AG10803 (cell line): ENCODE measurements at places on chromosomes 5 and 9.

- DNase-seq, result no peak
These were observed 73.0 kb downstream of the SLC12A2 start for GRCh38 chr5:128156521-128156920.

- no peak for DNase-seq
These were observed 29.1 kb downstream of the PLGRKT start for GRCh38 chr9:5408596-5408995.

DNA sequence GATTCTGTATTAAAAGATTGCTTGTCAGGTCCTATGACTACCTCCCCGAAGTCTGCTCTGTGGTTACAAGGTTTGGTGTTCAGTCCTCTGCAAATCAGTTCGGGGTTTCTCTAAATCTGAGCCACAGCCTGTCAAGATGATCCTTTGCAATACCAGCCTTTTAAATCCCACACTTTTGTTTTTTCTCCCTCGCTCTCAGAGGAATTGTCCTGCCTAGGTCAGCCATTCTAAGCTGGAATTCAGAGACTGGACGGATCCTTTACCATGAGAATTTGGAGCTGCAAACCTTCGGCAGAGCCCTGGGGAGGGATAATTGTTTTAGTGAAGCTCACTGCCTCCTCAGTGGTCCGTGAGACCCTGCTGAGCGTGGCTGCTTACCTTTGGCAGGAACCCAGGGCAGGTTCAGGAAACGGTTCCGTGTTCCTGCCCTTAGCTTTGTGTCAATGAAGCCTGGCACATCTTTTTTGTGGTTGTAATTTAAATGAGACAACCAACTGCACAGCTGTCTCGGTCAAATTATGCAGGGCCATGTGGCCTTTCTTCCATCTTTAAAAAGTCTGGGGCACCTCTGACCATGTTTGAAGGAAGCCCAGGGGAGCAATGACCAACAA lies 47.2 kb downstream of the EBF1 start:
- DNase-seq, result peak; percentile 56

DNA sequence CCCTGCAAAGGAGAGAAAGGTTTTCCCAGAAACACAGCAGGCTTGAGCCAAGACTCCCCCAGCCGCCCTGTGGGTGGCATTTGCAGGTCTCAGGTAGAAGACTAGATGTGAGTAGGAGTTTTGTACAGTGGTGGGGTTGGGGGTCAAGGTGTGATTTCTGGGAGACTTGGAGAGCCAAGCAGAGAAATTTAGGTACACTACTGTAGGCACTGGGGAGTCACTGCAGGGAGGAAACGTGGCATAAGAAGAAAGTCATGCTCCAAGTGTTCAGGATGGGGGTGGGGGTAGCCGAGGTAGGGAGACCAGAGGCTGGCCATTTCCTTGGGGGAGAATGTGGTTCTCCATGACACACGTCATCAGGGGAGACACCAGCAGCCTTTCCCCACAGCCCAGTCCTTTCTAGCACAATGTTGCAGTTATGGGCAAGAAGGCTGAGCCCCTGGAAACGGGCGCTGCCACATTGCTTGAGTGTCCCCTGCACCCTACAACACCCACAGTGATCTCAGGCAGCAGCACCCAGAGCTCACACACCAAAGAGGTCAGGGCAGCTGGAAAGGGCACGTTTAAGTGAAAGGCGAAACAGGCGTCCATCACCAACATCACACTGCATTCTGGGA lies 210.5 kb downstream of the FSTL4 start:
- DNase-seq, result no peak

- DNase-seq, result no peak
These were observed 111.1 kb downstream of the KCTD16 start for GRCh38 chr5:144281784-144282183.

DNA sequence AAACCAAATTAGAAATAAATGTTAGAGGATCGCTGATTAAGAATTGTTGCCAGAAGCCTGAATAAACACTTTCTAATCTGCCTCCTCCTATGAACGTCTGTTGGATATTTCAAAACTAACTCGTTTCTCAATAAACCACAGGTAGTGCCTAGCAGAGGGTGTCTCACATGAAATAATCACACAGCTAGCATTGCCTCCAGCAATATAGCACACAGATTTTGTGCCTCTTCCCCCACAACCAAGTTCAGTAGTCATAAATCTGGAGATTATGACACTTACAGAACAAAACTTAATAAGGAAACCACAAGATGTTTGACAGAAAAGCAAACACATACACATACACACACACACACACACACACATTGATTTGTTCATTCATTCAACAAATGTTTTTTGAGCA lies 173.2 kb upstream of the CDH10 start:
- no peak for DNase-seq

GRCh38 chr9:119282476-119283077 lies 86.7 kb downstream of the BRINP1 start:
- no peak for DNase-seq

DNA sequence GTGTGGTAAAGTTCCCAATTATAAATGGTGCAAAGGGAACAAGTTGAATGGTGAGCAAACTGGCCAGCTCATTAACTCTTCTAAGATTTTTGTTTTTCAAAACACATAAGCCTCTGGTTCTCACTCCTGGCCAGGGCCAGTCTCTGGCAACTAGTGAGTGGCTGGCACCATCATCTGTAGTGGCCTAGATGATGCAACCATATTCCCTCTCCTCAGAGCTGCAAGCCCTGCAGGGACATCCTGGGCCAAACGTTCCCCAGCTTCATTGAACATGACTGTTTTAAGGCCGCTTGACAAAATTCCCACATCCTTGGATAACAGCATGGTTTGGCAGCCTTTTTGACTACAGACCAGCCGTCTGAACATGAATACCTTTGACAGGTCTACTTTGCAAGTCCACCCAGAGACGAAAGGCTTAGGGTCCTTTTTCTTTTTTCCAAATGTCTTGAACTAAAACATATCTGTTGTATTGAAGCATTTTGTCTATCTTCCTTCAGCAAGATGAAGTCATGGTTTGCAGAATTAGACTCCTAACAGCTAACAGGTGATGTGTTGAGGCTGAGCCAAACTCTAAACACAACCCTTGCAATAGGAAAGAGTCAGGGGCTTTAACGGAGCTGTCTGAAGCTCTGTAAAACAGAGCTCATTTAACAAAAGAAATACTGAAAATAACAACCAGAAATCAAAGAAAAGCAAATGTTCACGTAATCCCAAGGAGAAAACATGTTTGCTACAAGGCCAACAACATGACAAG lies 23.8 kb downstream of the MACROH2A1 start:
- peak; percentile 62 for DNase-seq

DNA sequence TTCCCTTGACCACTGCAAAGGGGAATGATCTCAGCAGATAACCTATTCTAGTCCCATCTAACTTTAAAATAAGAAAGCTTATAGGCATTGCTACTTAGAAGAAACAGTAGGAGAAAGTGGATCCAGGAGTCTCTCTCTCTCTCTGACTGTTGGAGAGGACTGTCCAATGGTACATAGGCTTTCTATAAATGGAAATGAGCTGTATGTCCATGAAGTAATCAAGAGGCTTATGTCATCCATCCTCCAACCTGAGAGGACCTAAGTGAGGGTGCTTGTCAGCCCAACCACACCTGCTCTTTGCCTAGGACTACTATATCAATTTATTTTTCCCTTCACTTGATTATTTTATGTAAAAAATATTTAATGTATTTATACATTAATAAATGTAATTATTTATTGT lies 172.3 kb downstream of the PAPPA start:
- no peak for DNase-seq

- no peak for DNase-seq
These were observed 22.6 kb downstream of the PTPN3 start for GRCh38 chr9:109475526-109475925.

- peak; percentile 42 for DNase-seq
These were observed 27.8 kb downstream of the PRLR start for GRCh38 chr5:35202319-35203111.

- DNase-seq, result no peak
These were observed 458 bp downstream of the PRSS3 start for GRCh38 chr9:33795819-33796218.

DNA sequence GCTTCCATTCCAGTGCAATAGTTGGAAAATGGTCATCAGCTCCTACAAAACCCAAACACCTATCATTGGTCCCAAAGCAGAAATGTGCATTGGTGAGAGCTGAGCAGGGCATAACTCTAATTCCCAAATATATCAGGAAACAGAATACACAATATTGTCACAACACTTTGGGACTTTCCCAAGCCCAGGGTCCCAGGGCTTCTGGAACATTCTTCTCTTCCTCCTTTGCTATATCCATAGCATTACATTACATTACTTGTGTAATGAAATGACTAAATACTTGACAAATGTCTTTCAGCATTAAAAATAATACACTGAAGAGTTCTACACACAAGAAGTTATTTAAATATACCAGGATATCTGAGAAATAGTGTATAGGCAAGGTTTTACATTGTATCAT lies 45.6 kb downstream of the LIX1 start:
- no peak for DNase-seq

GRCh38 chr5:135508496-135509005 lies 27.2 kb downstream of the NEUROG1 start:
- no peak for DNase-seq

- peak; percentile 3 for DNase-seq
These were observed 804.8 kb upstream of the ZNF608 start for GRCh38 chr5:125551246-125551645.
